ENCODE measurements at places on chromosomes 3 and 15.

DNA sequence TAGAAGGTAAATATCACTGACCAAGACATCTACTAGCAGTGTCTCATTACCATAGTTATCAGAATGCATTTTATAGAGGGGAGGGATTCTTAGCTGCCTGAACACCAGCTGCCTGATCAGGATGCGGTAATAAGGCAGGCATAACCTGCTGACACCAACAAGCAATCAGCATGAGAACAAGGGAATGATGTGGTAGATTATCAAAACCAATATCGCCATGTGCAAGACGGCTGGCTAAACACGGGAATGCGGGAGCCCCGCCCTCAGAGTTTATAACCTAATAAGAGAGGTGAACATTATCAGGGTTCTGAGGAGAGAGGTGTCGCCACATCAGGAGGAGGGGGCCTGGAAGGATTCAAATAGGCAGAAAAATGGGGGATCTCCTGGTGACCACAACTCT lies 20.5 kb downstream of the B4GALT4 start:
- DNase-seq: no peak

GRCh38 chr3:39146083-39146501 lies 7.3 kb downstream of the CSRNP1 start:
- no peak for DNase-seq

- no peak for DNase-seq
Observed at GRCh38 chr3:128683957-128684356, 33.3 kb upstream of the RPN1 start.

DNA sequence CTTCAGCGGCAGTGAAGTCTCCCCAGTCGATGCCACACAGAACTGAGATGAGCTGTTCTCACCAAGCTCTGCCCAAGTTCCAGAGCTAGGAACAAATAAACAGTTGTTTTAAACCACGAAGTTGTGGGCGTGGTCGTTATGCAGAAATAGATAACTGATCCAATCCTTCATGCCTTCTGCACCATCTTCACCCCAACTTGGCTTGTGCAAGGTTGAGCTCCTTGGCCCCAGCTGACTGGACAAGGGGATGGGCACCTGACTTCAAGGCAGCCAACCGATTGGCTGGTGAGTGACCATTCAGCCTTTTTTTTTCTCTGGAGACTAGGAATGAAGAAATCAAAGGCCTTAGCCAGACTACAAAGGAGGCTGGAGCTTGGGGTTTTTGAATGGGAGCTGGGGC lies 23.9 kb downstream of the LINGO1 start:
- DNase-seq: no peak

- DNase-seq: no peak
Observed at GRCh38 chr3:13198264-13198879, 125.1 kb upstream of the IQSEC1 start.

GRCh38 chr3:174308736-174309135 lies 550.4 kb upstream of the NAALADL2 start:
- no peak for DNase-seq

GRCh38 chr15:86854176-86854575 lies 774.5 kb downstream of the AGBL1 start:
- DNase-seq: no peak

GRCh38 chr3:118818386-118818785 lies 216.3 kb downstream of the IGSF11 start:
- no peak for DNase-seq

GRCh38 chr15:99326235-99326634 lies 75.0 kb downstream of the LRRC28 start:
- no peak for DNase-seq

- no peak for DNase-seq
Observed at GRCh38 chr3:63791974-63792373, 27.1 kb upstream of the C3orf49 start.

DNA sequence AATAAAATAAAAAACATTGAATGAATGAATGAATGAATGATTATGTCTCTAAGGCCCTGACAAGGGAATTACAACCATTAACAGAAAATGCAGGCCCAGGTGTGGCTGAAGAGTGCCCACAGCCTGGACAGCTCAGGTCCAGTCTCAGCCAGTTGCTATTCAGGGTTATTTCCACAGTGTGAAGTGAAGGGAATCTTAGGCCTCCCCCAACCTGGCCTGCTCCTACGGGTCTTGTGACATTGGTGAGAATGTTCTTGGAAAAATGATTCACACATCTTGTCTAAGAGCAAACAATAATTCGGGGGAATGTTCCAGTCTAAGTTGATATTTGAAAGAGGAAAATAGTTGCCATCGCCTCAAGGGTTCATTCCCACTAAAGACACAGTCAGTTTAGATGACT lies 37.0 kb downstream of the MINDY4B start:
- no peak for DNase-seq

DNA sequence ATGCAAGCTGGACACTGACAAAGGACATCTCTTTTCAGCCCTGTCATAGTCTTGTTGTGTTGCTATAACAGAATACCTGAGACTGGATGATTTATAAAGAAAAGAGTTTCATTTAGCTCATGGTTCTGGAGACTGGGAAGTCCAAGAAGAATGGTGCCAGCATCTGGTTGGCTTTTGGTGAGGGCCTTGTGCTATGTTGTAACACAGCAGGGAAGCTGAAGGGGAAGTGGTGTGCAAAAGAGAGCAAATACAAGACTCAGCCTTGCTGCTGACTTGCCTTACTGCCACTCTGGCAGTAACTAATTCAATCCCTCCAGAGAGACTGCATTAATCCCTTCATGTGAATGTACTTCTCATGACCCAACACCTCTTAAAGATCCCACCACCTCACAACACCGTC lies 356.3 kb upstream of the PROK2 start:
- DNase-seq: no peak

DNA sequence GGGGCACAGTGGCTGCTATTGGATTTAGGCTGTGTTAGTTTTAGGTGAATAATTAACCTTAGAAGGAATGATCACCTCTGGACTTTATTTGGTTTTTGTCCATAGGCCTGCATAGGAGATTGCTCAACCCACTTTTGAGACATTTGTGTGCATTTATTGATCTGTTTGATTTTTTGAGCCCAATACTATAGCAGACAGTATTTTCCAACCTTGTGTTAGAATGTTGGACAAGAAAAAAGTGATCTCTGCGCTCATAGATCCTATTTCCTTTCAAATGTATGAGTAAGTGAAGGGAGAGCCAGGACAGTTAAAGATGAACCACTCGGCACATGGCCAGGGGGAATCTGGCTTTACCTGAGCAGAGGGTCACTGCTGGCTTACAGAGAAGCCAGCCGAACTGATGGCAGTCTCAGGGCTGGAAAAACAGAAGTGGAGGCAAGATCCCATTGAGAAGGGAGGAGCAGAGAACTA lies 8.8 kb upstream of the TOPBP1 start:
- DNase-seq: no peak

GRCh38 chr3:152281133-152281713 lies 12.5 kb downstream of the MBNL1 start:
- no peak for DNase-seq

- no peak for DNase-seq
Observed at GRCh38 chr3:48970586-48970985, 19.5 kb upstream of the P4HTM start.

GRCh38 chr3:124601190-124601589 lies 129.1 kb upstream of the UMPS start:
- DNase-seq: no peak

DNA sequence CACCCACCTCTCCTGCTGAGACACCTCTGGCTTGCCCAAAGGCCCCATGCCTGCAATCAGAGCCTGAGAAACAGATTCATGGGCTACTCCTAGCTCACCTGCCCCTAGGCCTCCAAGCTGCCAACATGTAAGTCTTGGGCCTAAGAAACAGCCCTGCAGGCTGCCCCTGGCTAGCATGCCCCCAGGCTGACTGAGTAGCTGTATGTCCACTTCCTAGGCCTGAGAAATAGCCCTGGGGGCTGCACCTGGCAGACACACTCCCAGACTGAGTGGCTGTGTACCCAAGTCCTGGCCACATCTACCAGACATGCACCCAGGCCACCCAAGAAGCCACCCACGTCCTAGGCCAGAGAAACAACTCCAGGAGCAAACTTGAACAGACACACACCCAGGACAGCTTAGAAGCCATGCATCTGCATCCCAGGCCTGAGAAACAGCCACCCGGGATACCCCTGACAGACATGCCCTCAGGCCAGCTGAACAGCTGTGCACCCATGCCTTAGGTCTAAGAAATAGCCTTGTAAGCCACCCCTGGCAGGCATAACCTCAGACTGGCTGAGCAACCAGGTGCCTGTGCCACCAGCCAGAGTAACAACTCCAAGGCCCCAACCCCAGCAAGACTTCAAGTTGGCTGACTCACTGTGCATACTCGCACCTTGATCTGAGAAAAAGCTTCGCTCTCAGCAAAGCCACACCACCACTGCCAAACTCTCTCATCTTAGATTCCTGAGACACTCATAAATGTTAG lies 12.0 kb upstream of the NRG4 start:
- DNase-seq: no peak

DNA sequence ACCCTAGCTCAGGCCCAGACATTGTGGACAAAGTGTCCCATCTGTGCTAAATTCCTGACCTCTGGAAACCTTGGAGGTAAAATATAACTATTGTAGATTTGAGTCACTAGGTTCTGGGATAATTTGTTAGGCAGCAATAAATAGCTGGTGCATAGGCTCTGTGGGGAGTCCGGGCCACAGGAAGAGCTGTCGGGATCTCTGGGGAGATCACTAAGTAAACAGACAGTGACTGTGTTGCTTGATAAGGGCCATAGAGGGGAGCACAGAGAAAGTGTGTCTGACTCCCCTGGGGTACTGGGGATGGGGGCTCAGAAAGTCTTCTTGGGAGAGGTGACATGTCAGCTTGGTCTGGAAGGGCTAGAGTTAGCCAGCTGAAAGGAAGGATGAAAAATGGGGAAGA lies 37.7 kb upstream of the MRPS22 start:
- no peak for DNase-seq

- DNase-seq: no peak
Observed at GRCh38 chr3:175410251-175410650, 551.1 kb downstream of the NAALADL2 start.

DNA sequence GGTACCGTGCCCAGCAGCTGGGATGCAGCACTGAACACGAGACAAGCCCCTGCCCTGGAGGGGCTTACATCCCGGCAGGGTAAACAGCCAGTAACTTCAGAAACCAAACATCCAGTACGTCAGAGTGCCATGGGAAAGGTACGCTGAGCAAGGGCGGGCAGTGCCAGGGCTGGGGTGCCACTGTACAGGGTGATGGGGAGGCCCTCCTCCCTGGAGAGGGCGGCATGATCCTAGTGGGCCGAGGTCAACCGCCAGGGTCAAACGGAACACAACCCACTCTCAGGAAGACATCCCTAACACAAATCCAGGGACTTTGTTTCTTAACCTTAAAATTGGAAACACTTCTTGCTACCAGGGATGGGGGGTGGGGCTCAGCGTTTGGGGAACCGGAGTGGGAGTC lies 16.0 kb upstream of the ANPEP start:
- no peak for DNase-seq

DNA sequence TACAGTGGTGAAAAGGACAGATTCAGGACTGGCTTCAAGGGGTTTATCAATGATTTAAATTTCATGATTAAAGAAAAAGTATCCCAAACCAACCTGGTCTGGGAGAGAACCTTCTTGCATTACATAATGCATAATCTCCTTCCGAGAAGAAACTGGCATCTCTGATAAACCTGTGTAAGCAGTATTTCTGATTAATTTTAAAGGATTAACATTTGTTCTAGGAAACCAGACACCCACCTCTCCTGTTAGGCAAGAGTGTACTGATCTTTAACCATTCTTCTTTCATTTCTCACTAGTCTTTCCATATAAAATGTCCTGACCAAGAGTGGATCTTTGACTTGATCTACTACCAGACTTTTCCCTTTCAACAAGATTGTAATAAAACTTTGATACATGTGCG lies 22.8 kb upstream of the PPP4R2 start:
- DNase-seq: no peak

- no peak for DNase-seq
Observed at GRCh38 chr3:191154827-191155226, 44.2 kb upstream of the OSTN start.

GRCh38 chr3:16140116-16140893 lies 34.2 kb upstream of the GALNT15 start:
- no peak for DNase-seq

DNA sequence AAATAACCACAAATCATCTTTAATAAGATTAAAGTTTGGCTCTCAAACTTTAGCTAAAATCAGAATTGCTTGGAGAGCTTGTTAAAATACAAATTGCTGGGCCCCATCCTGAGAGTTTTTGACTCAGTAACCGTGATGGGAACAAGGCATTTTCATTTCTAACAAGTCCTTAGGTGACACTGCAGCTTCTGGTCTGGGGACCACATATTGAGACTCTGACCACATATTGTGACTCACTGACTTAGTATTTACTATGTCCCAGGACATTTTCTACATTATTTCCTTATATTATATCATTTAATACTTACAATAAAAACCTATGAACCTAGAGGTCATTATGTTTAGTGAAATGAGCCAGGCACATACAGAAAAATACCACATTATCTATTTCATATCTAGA lies 164.5 kb downstream of the ZMAT3 start:
- DNase-seq: no peak

DNA sequence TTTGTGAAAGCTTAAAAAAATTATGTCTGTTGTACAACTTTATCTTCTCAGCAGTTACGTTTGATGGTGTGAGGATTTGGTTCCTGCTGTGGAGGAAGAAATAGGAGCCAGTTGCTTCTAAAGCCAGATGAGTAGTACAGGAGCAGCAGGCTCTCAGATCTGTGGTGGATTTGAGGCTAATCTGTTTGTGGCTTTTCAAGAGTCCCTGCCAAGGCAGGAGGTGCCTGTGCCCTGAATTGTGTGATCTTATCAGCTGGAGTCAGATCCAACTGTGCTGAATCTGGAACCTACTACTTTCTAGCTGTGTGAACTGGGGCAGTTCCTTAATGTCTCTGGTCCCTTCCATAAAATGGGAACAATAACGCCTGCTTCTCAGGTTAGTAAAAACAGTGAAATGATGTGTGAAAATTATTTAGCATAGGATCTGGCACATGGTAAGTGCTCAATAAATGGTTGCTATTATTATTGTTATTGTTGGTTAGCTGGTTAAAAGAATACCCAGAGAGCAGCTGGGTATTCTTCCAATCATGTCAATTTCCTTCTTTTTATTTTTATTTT lies 7.7 kb downstream of the CLDN11 start:
- no peak for DNase-seq

GRCh38 chr3:132682201-132682600 lies 22.1 kb downstream of the UBA5 start:
- DNase-seq: no peak

DNA sequence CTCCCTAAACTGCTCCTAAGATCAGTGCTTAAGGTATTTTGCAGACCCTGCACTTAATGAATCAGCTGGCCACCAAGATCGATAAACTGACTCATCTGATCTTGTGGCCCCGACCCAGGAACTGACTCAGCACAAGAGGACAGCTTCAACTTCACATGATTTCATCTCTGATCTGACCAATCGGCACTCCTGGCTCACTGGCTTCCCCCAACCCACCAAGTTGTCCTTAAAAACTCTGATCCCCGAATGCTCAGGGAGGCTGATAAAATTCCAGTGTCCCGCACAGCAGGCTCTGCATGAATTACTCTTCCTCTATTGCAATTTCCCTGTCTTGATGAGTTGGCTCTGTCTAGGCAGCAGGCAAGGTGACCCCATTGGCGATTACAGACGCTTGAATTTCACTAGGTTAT lies 13.5 kb downstream of the HTR3E start:
- DNase-seq: no peak

- no peak for DNase-seq
Observed at GRCh38 chr3:157075693-157076420, 84.1 kb downstream of the CCNL1 start.

Measured in stimulated activated CD4-positive, alpha-beta T cell treated with anti-CD3 and anti-CD28 coated beads, Interleukin-12 subunit alpha, Interleukin-12 subunit beta, amount 100 ng/mL, for 48 hours (primary cell).